A549 treated with Hydrocortisone at 1 μM for 4 hours (cell line): ENCODE measurements at places on chromosomes 6 and 20. TPM values are rescaled to one million over a fixed set of nuclear protein-coding genes. Genes with fewer than 3 reads are reported as not detected.

The PSORS1C2 gene
- 0.09 TPM in 1 of 5 replicates, not detected in the others for total RNA-seq

The PAK5 gene
- total RNA-seq = not detected in 5 replicates

The SPINT3 gene
- not detected in 5 replicates for total RNA-seq

The DLK2 gene
- 5.6 to 8.1 TPM (median 7.6 TPM) in 5 replicates for total RNA-seq

The GMPR gene
- total RNA-seq = 4.3 to 6.5 TPM (median 5.6 TPM) in 5 replicates

The ARHGAP40 gene
- total RNA-seq = 0.08 TPM in 1 of 5 replicates, not detected in the others

The CDH22 gene
- 0.02 to 0.05 TPM (median 0.03 TPM) in 4 of 5 replicates, not detected in the other for total RNA-seq

The SLC52A3 gene
- 0.37 to 0.67 TPM (median 0.52 TPM) in 5 replicates for total RNA-seq

The THEMIS gene
- not detected in 5 replicates for total RNA-seq

The EFCAB8 gene
- not detected in 5 replicates for total RNA-seq

The LPA gene
- total RNA-seq = 0.08 to 0.18 TPM (median 0.09 TPM) in 5 replicates

The TNFRSF21 gene
- total RNA-seq = 12.9 to 15.3 TPM (median 13.8 TPM) in 5 replicates

The RBBP8NL gene
- total RNA-seq = 0.62 to 1.3 TPM (median 0.98 TPM) in 5 replicates

The ESF1 gene
- 18.6 to 33.6 TPM (median 20.7 TPM) in 5 replicates for total RNA-seq

The PTCHD4 gene
- 0.06 to 0.09 TPM (median 0.08 TPM) in 3 of 5 replicates, not detected in the others for total RNA-seq

The PHIP gene
- total RNA-seq = 2.7 to 5.9 TPM (median 4.3 TPM) in 5 replicates

The FOXA2 gene
- 13.3 to 18.2 TPM (median 17.3 TPM) in 5 replicates for total RNA-seq

The LAMA4 gene
- total RNA-seq = 1.1 to 1.5 TPM (median 1.3 TPM) in 5 replicates

The TREM1 gene
- total RNA-seq = 0.10 to 0.25 TPM (median 0.13 TPM) in 3 of 5 replicates, not detected in the others

The GUCA1A gene
- not detected in 5 replicates for total RNA-seq

The FAM83B gene
- 0.02 to 0.03 TPM in 2 of 5 replicates, not detected in the others for total RNA-seq

The DOK5 gene
- total RNA-seq = 0.06 TPM in 1 of 5 replicates, not detected in the others

The ATP6V1G2 gene
- total RNA-seq = 0.46 to 0.93 TPM (median 0.67 TPM) in 5 replicates

The PDYN gene
- total RNA-seq = not detected in 5 replicates

The FRMD1 gene
- total RNA-seq = 0.03 to 0.07 TPM in 2 of 5 replicates, not detected in the others

The TMC2 gene
- total RNA-seq = not detected in 5 replicates

The SAPCD1 gene
- total RNA-seq = 2.6 to 4.9 TPM (median 3.2 TPM) in 5 replicates

The ARMC2 gene
- total RNA-seq = 1.7 to 2.4 TPM (median 2.1 TPM) in 5 replicates

The CDK5RAP1 gene
- total RNA-seq = 30.6 to 34.8 TPM (median 32.0 TPM) in 5 replicates

The FRK gene
- total RNA-seq = 1.1 to 1.7 TPM (median 1.2 TPM) in 5 replicates

The HLA-DOB gene
- total RNA-seq = 0.10 to 0.21 TPM (median 0.15 TPM) in 5 replicates

The TFAP2C gene
- total RNA-seq = 11.2 to 14.7 TPM (median 13.3 TPM) in 5 replicates
